NCI-H1048 (cell line): ENCODE measurements at places on chromosomes 5 and 9.

- DNase-seq = no peak
Observed at GRCh38 chr9:31135567-31135966, 1248.9 kb upstream of the ACO1 start.

GRCh38 chr9:121785673-121786542 lies 134.5 kb downstream of the DAB2IP start:
- no peak for DNase-seq

DNA sequence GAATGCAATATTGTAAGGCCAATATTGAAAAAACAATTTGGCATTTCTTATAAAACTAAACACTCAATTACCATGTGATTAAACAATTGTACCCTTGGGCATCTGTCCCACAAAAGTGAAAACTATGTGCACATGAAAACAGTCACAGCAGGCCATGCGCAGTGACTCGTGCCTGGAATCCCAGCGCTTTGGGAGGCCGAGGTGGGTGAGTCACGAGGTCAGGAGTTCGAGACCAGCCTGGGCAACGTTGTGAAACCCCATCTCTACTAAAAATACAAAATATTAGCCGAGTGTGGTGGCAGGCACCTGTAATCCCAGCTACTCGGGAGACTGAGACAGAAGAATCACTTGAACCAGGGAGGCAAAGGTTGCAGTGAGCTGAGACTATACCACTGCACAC lies 343.7 kb downstream of the DMRTA1 start:
- no peak for DNase-seq

DNA sequence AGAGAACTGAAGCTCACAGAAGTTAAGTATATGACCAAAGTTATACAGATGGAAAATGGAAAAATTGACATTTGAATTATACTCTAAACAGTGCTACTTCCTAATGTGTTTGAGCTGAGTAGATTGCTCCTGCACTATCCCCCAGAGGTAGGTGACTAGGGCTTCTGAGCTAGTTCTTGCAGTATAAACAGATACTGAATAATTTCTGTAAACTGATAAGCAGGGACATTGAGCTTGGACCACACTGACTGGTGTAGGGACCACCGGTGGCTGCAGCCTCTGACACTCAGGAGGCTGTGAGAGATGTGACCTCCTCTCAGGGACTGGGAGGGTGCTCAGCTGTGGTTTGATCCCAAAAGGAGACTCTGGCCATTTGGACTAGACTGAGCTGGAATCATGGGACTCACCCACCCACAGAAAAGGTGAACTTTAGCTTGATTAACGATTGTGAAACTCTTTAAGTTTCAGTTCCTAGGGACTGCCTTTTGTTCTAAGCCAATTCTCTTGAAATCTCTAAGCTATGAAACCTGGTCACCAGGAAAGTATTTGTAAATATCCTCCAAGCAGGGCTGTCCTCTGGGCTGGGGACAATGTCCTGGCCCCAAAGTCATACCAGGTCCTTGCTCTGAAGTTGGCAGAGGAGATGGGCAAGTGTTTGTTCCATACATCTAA lies 291.5 kb downstream of the SEC61B start:
- no peak for DNase-seq

DNA sequence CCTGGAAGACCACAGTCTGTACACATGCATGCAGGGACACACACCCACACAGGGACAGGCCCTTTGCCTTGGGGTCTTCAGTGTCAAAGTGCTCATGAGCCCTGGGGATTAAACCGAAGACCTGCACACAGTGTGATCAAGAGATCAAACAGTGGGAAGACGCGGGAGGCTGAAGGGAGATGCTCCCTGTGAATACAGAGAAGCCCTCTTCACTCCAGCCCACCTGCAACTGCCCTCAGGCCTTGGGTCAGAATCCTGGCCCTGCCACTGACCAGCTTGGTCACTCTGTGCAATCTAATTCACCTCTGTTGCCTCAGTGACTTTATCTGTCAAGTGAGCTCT lies 2.9 kb downstream of the RALGDS start:
- DNase-seq = no peak

GRCh38 chr9:96075111-96075510 lies 199.6 kb downstream of the ERCC6L2 start:
- no peak for DNase-seq

- no peak for DNase-seq
Observed at GRCh38 chr5:37816883-37817282, 23.0 kb downstream of the GDNF start.

DNA sequence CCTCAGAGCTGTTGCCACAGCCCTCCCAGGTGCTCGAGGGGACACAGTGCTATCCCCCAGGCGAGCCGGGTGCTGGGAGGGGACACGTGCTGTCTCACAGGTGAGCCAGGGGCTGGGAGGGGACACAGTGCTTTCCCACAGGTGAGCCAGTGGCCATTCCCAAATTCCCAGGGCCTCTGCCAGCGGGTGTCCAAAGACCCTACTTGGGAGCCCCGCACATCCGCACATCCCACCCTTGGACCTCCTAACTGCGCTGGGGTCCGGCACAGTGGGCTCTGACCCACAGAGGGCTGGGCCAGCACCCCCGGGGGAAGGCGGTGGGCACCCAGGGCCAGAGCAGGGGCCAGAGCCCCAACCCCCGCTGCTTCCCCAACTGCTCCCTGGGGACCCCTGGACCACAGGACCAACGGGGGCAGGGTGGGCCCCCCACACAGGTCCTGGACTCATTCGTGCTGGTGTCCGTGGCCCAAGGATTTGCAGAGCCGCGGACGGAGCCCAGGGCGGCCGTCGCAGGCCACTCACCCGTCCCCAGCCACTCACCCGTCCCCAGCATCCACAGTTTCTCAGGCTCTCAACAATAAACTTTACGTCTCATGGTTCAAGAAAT lies 17.9 kb downstream of the EXD3 start:
- DNase-seq = no peak

DNA sequence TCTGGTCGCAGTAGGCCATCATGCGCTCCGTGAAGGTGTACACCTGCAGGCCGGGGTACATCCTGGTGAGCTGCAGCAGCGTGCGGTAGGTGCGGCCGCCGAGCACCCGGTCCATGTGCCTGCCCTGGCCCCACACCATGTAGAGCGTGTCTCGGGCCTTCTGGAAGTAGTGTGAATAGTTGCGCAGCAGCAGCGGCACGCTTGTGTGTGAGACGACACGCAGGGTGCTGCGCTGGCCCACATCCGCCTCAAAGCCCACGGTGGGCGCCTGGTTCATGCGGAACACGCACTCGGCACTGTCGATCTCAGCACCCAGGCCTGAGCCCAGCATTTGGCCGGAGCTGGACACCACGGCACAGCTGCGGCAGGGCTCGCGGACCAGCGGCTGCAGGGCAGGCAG lies 4.5 kb downstream of the ST6GALNAC4 start:
- no peak for DNase-seq

DNA sequence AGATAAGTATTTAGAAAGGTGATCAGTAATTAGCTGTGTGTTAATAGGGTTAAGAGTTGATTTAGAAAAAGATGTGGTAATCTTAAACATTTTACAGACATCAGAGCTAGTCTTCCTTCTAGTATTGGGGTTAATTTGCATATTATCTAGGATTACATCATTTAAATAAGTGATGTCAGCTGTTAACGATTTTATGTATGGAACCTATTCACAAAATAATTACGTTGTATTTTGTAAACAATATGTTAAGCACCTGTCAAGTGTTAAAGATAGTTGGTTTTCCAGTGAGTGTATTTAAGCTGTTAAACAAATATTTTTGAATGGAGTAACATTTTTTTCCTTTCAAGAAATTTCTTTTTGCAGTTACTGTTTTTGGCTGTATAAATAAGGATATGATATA lies 2.2 kb downstream of the DCP2 start:
- peak; percentile 48 for DNase-seq
